ENCODE measurements at places on chromosomes 2 and 18.

DNA sequence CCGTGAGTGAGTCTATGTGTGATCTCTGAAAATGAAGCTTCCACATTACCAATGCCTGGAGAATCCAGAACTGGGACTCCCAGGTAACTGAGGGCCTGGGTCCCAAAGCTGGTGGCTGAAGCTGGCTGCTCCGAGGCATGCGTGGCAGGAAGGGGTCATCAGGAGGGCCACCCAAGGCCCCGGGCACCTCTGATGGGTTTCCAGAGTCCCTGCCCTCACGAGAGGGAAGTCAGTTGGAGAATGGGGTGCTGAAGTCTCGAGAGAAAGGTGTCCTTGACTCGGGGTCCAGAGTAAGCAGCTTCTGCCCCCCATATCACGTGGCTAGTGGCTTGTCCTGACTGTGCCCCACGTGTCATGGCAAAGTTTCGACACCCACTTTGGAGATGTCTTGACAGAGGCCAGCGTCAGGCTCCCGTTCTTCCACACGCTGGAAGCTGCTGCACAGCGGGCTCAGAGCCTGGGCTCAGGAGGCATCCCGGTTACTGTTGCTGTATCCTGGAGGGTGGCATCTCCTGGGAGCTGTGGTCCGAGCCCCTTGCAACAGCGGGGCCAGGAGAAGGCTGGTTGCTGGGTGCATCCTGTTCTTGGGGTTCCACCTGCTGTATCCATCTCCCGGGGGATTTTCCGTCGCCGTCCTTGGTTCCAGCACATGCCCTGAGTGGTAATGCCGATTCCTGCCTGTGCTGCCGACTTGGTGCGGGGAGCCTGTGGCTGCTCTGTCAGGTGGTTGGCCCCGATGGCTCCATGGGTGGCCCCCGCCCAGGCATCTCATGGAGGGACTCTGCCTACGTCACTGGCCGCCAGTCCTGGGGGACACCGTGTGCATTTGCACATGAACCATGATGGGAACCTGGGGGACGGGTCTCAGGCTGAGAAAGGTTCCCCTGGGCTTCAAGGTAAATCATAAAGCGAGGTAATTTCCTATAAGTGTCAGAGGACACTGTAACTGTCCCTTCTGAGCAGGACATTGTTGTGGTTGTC lies 183.3 kb upstream of the HDAC4 start:
- no peak for DNase-seq

DNA sequence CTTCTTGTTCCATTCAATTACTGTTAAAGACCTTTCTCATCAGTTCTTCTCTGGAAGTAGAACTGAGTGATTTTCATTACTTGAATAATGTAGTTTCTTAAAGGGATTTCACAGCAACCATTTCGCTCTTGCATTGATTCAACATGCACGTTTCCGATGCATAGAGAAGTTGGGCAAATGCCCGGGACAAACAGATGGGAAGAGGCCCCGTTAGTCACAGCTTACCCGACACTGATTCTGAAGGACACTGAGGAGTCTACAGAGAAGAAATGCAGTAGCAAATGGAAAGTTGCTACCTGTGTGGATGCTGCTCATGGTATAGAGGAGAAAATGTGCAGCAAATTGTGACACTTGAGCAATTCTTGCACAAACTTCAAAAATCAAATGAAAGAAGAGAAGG lies 32.3 kb upstream of the GCG start:
- no peak for DNase-seq

- DNase-seq = no peak
Measured at GRCh38 chr18:58527952-58528287, 101.0 kb downstream of the ALPK2 start.

GRCh38 chr2:200966770-200967169 lies 3.3 kb upstream of the ORC2 start:
- DNase-seq = no peak
